ENCODE measurements at places on chromosomes 16 and 17.

DNA sequence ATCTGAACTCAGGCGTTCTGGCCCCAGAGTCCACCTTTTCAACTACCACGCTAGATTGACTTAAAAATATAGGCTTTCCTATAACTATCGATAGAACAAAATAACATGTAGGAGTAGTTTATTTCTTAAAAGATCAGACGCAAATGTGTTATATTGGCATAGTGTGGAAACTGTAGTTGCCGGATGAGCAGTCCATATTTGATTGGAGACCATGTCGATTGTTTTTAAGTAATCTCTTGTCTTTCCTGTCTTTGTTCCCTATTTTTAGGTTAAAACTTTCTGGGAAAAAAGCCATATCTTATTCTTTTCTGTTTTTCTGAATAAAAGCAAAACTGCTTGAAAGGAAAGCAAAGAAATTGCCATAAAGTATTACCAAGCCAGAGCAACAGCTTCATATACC is 53.1 kb downstream of the GAN start:
- no peak for DNase-seq

DNA sequence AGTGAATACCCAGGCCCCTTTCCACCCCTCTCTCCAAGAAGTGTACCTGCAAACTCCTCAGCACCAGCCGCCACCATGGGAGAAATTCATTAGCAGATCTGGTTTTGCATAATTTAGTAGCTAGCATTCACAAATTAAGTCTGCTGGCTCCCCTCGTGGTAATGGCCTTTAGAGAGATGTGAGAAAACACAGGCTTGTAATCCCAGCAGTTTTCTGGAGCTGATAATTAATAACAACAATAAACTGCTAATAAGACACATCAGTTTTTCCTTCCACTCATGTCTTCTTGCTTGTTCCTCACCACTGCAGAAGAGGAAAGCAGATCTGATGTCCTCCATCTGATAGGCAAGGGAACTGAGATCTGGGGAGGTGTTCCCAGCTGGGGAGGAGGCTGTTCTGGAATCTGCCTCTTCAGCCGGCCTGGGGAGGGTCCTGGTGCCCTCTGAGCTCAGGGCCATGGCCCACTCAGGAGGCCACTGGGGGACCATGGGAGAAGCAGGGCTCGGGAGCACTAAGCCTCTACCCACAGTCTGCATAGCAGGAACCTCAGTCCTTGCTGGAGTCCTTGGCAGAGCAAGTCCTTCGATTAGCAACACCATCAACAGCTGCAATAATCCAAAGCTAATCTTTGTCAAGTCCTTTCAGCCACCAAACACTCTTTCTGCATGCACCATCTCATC is 74.2 kb upstream of the DNAJA2 start:
- DNase-seq, result no peak

GRCh38 chr17:41001795-41002194 is 2.1 kb upstream of the KRTAP3-2 start:
- no peak for DNase-seq

- DNase-seq, result peak; percentile 62
Measured at GRCh38 chr17:1004769-1005295, 7.9 kb downstream of the TIMM22 start.

DNA sequence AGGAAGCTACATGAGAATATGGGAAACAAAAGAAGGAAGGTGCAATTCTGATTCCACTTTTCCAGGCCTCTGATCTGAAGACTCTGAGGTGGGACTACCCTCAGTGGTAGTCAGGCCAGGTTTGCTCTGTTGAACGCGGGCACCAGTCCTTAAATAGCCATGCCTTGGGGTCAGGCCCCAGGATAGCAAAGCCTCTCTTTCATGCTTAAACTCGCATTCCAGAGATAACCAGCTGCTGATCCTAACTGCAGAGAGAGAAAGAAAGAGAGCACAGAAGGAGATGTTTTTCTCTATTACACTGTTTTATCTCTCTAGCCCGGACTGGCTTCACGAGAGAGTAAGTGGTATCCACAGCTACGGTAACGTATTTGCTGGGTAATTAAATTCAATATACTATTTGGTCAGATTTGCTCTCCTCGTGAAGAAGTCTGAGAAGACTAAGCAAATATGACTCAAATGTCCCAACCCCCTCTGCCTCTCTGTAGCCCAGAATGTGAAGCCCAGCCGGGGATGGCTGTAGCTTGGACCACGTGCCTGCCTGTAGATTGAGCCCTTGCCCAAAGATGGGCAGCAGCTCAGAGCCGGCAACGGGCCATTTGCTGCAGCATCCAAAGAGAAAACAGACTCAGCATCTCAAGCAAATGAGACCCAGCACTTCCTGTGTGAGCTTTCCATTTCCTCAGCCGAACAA is 122.2 kb downstream of the SMG6 start:
- DNase-seq, result peak; percentile 46

GRCh38 chr16:84874004-84874435 is 54.2 kb downstream of the CRISPLD2 start:
- DNase-seq, result no peak

- DNase-seq, result no peak
Measured at GRCh38 chr17:73118139-73118538, 25.7 kb upstream of the SLC39A11 start.

DNA sequence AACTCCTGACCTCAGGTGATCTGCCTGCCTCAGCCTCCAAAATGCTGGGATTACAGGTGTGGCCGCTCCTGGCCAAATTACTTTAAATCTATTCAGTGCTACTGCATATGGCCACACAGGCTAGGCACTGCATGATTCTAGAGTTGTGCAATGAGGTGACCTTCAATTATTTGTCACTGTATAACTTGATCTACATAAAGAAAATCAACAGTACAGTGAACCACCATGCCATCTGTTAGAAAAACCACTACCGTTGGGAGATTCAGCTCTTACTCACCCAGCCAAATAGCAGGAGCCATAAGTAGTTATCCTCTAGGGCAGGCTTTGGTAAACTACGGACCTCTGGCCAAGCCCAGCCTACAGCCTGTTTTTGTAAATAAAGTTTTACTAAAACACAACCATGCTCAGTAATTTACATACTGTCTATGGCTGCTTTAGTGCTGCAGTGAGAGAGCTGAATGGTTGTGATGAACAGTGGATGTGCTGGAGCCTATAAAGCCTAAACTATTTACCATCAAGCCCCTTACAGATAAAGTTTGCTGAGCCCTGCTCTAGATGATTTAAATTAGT is 40.7 kb upstream of the TANC2 start:
- no peak for DNase-seq

DNA sequence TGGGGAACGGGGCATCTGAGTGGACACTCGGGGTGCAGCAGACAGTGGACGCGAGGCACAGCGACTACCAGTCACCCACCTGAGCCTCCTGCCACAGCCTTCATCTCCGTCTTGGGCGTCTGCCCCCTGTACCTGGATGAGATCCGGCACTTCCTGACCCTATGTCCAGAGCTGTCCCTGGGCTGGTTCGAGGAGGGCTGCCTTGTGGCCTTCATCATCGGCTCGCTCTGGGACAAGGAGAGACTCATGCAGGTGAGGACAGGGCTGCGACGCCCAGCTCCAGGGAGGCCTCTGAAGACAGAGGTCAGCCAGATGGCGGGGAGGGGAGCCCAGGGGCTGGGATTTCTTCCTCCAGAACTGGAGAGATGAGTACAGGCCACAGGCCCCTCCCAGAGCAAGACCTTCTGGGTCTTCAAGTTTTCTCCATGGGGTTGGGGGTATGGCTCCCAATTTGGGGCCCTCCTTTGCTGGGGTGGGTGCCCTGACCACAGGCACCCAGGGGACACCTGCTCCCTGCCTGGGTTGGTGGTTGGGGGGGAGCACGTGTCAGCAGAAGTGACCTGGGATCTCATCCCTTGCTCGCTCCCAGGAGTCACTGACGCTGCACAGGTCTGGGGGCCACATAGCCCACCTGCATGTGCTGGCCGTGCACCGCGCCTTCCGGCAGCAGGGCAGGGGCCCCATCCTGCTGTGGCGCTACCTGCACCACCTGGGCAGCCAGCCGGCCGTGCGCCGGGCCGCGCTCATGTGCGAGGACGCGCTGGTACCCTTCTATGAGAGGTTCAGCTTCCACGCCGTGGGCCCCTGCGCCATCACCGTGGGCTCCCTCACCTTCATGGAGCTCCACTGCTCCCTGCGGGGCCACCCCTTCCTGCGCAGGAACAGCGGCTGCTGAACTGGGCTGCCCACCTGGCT is 1.9 kb downstream of the AANAT start:
- DNase-seq, result no peak

DNA sequence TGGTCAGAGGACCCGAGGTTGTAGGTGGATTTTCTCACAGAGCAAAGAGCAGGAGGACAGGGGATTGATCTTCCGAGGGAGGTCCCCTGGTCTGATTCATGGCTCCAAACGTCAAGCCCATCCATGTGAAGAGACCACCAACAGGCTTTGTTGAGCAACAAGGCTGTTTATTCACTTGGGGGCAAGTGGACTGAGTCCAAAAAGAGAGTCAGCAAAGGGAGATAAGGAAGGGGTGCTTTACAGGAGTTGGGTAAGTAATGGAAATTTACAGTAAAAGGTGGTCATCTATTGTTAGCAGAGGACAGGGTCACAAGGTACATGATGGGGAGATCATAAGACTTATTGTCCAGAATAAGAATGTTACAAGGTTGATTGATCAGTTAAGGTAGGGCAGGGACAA is 2285.8 kb downstream of the TP53TG3F start:
- DNase-seq, result no peak

DNA sequence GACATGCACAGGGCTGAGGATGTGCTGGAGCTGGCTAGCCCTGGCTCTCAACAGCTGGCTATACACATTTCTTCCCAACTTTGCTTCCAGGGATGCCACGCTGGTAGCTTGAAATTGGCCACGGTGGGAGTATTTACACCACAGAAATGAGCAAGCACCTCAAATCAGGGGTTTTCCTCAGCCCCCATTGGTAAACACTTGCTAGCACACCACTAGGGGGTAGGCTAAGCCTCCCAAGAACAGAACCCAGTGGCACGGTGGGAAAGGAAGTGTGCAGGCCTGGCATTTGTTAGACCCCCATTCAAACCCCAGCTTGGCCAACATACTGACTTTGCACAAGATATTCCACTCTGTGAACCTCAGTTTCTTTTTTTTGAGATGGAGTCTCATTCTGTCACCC is 12.9 kb downstream of the DRC3 start:
- DNase-seq, result no peak

DNA sequence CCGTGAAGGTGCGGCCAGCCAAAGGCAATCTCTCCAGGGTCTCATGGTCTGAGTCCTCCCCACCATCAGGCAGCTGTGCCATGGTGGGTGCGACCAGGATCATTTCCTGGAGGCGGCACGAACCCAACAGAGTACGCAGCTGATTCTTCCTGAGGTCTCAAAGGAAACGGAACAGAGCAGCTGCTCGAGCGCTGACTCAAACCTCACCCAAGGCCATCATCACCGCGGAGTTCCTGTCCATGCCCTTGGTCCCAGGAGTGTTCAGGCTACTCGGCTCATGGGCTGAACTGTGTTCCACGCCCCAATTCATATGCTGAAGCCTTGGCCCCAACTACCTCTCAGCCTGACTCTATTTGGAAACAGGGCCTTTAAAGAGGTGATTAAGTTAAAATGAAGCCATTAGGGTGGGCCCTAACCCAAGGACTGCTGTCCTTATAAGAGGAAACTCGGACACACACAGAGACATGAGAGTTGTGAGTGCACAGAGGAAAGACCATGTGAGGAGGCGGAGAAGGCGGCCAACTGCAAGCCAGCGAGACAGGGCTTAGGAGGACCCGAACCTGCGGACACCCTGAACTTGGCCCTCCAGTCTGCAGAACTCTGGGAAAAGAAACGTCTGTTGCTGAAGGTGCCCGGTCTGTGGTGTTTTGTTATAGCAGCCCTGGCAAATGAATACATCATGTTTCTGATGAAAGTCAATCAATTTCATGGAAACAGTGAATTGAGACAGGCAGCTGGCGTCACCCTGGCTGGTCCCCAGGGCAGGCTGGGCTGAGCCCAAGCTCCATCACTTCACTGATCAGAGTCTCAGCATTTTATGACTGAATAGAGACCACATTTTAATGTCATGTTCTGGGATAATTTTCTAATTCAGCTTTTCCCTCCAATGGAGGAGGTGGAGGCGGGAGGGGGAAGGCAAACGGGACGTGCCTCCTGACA is 13.7 kb downstream of the MXRA7 start:
- no peak for DNase-seq

GRCh38 chr17:2309338-2310154 is 5.8 kb downstream of the SRR start:
- no peak for DNase-seq

- DNase-seq, result no peak
Measured at GRCh38 chr17:73706428-73706827, 62.2 kb upstream of the SDK2 start.

DNA sequence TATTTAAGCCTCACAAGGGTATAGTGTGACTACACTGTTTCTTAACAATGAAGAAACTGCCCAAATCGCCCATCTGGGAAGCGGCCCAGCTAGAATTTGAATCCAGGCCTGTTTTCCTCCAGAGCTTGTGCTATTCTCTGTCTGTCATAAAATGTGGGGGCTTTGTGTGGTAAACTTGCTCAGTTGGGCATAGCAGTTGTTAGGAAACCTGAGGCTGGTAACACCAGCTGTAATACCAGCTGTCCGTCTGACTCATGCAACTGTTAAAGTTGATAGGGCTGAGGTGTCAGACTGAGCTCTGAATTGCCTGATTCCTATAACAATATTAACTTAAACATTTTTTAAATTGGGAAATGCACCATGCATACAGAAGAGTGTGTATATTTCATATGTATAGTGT is 9.3 kb downstream of the NOD2 start:
- no peak for DNase-seq

GRCh38 chr17:73271072-73271471 is 9.4 kb upstream of the CPSF4L start:
- DNase-seq, result no peak

- DNase-seq, result no peak
Measured at GRCh38 chr17:5045496-5045895, 10.3 kb upstream of the SLC52A1 start.

GRCh38 chr16:22782314-22782713 is 31.6 kb upstream of the HS3ST2 start:
- no peak for DNase-seq

GRCh38 chr17:58047376-58048150 is 35.7 kb upstream of the DYNLL2 start:
- no peak for DNase-seq

GRCh38 chr16:25481636-25482035 is 210.1 kb upstream of the HS3ST4 start:
- peak; percentile 30 for DNase-seq

DNA sequence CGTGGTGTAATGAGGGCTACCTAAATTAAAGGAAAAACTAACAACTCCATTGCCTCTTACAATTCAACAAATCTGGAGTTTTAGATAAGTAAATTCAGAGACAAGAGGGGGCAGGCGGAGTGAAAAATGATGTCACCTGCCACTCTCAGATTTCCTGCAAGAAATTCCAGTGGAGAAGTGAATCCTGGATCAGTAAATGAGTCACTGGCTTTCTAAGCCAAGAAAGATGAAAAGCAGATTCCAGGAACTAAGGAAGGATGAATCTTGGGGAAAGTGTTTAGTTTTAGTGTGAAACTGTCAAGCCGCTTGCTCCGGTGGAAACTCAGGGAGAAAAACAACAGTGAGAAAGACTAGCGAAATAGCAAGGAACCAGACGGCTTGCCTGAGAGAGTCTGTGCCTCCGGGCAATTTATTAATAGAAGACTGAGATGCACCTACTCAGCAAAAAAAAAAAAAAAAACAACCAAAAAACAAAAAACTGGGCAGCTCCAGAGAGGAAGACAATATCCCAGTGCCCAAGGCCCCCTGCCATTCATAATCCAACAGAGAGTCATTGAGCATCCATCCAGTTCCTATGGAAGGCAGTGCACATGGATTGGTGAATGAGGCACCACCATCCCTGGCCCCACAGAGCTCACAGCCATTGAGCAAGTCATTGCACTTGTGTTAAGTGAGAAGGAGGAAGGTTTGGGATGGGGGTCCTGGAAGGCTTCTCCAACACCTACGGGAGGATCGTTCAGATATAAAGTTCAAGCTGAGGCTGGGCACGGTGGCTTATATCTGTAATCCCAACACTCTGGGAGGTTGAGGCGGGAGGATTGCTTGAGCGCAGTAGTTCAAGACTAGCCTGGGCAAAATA is 12.1 kb upstream of the RIPOR1 start:
- DNase-seq, result no peak

All from ELF-1 (cell line).